ENCODE measurements at places on chromosomes 7 and 10.

DNA sequence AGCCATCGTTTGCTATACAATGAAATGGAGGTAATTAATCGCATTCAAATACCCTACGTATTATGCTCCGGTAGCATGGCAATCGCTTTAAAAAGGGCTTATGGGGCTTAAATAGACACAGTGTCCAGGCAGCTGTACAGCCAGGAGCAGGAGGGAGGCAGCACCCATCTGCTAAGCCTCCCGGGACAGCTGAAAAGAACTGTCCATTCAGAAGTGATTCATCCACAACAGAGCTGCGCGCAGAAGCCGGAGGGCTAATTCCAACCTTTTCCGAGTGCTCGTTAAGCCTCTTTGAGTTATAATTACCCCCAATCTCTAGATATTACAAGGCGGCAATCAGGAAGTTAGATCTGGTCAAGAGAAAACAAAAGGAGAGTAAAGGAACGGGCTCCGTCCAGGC, 58.3 kb downstream of the DPYSL4 start:
- DNase-seq = no peak

DNA sequence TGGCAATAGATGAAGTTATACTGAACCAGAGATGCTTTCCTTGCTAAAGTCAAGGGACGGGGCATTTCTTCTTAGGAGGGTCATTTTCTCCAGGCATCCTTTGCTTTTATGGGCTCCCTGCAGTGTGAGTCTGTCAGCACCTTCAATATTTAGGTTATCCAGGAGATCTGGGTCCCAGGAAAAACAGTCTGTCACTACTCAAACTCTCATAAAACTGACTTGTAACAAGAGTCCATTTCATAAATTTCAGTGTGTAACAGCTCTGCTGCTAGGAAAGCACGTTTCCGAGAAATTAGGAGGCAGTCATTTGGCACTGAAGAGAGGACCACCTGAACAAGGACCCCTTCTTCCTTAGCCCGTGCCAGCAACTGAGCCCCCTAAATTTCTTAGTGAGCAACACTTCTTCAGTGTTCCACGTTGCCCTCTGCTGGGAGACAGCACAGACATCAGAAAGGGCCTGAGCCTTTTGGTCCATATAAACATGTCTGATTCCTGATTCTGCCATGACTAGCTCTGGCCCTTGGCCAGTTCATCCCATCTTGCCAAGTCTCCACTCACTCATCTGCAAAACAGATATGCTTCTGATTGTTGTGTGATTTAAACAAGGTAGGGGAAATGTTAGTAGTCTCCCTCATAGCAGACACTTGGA, 7.2 kb downstream of the GCC1 start:
- DNase-seq = no peak

DNA sequence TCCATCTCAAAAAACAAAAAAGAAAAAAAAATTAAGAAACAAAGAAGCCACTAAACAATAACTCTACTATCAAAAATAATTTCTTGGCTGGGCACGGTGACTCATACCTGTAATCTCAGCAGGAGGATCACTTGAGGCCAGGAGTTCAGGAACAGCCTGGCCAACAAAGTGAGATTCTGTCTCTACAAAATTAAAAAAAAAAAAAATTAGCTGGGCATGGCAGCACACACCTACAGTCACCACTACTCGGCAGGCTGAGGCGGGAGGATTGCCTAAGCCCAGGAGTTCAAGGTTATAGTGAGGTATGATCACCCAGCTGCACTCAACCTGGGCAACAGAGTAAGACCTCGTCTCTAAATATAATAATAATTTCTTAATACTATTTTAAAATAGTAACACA, 69.0 kb downstream of the PARD3 start:
- no peak for DNase-seq

DNA sequence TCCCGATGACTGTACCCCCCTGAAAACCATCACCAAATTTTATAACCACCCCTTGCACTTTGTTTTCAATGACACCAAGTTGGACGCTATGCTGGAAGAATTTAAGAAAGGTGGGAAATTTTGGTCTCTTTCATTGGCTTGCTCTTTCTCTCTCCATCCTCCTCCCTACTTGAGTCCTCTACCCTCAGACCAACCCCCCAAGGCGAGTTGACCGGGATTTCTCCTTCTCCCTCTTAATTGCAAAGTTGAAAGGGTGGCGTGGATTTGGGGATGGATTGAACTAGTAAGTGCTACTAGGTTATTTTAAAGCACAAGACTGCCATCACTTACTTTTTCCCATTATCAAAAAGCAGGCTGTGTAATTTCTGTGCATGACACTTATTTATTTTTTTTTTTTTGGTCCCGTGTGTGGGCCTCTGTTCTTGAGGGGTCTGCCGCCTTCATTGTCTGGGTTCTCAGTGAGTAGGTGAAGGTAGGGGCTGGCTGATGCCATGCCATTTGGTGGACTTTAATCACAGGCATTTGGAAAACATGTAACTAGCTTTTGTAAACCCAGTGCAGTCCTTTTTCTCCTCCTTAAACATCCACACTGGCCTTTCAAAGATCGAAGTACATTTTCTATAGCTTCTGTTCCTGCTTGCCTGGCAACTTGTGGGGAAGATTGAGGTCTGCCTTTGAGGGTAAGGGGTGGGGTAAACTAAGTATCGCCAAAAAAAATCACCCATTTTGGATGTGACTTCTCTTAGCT, 2.1 kb downstream of the CNNM2 start:
- DNase-seq = no peak

DNA sequence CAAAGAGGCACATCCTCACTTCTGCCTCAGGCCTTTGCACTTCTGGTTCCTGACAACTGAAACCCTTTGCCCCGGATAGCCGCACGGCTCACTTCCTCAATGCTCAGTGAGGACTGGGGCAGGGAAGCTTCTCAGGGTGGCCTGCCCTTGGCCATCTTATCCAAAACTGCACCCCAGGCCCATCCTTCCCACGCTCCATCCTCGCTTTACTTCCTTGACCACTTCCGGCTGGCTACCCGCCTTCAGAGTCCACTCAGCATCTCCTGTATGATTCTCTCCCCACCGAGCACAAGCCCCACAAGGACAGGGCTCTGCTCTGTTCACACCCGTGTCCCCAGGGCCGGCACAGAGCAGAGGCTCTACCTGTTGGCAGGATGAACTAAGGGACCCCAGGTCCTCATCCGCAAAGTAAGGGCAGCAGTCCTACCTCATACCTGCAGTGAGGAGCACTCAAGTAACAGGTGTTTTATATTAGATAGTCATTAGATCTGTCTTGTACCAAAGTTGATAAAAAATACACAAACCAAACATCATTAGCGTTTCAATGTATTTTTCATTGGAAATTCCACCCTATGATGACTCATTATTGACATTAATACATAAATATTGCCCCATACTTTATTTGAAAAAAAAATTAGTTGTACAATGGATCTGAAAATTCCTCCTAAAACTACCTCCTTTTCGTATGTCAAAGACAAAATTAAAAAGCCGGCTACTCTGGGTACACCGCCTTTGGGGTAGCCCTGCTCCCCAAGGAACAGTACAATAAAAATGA, 35.0 kb downstream of the GNA12 start:
- no peak for DNase-seq

- no peak for DNase-seq
These were observed 121.6 kb downstream of the PRKAG2 start for GRCh38 chr7:151755131-151755801.

- DNase-seq = no peak
These were observed 743 bp upstream of the ZCCHC24 start for GRCh38 chr10:79445977-79446757.

Measured in astrocyte of the cerebellum (primary cell).